Spleen (tissue), 13 donors: ENCODE measurements at places on chromosomes 11 and 22. TPM values are rescaled to one million over a fixed set of nuclear protein-coding genes. Genes with fewer than 3 reads are reported as not detected.
A peak's percentile ranks its signal among the peaks of the same experiment; 100 is the strongest.

Gene TRIM34
- 10.5 TPM for polyA plus RNA-seq

Gene CPT1A
- 11.0 TPM for polyA plus RNA-seq

- DNase-seq: peak; percentile 78
- peak overlapping the region; percentile 88 for H3K27ac ChIP-seq
- no peak overlapping the region for H3K4me3 ChIP-seq
- peaks cover 35% of the 10 kb centered on the region for H3K4me1 ChIP-seq
- no peaks in the 10 kb centered on the region for H3K36me3 ChIP-seq
- no peaks in the 10 kb centered on the region for H3K27me3 ChIP-seq
Measured at GRCh38 chr22:23306438-23306921, 126.2 kb downstream of the BCR start.

DNA sequence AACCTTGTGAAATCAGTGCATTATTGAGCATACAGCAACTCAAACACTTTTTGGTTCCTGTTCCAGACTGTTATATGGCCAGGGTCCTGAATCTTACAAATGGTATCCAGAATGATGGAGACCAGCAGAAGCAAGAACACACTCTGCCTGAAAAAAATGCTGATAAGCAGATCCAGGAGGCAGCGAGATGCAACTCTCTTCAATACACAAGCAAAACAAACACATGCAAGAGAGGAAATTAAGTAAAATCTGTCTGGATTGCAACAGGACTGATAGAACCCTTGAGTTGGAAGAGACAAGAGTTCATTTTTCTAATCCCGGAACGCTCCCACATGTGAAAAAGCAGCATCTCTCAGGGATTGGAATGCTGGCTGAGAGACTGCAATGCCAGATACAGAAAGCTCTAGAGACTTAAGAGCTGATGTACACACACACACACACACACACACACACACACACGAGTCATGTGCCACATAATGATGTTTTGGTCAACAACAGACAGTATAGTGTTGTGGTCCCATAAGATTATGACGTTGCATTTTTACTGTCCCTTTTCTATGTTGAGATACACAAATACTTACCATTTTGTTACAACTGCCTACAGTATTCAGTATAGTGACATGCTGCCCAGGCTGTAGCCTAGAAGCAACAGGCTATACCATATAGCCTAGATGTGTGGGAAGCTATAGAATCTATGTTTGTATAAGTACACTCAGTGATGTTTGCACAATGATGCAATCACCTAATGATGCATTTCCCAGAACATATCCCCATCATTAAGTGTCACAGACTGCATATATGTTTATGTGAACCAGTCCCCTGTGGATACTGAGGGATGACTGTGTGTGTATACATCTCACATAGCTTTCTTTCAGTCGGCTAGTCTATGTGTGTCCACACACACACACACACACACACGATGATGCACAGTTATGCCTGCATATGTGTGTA, 406.6 kb downstream of the LARGE1 start:
- no peaks in the 10 kb centered on the region for H3K27me3 ChIP-seq
- H3K36me3 ChIP-seq: no peaks in the 10 kb centered on the region
- no peak for DNase-seq
- no peak overlapping the region for H3K4me3 ChIP-seq
- H3K27ac ChIP-seq: no peak overlapping the region

Gene HPS4
- 15.2 TPM for polyA plus RNA-seq

- peak overlapping the region; percentile 91 for H3K27ac ChIP-seq
- DNase-seq: no peak
- H3K4me3 ChIP-seq: peak overlapping the region; percentile 23
- H3K4me1 ChIP-seq: peaks cover 88% of the 10 kb centered on the region
Measured at GRCh38 chr11:57792870-57793269, 31.3 kb downstream of the CTNND1 start.

Gene DEPDC7
- 0.42 TPM for polyA plus RNA-seq
